ENCODE measurements at places on chromosomes 13 and 19. TPM values are rescaled to one million over a fixed set of nuclear protein-coding genes. Genes with fewer than 3 reads are reported as not detected.

- no peak for DNase-seq
Measured at GRCh38 chr13:23279321-23279720, 98.5 kb downstream of the SGCG start.

- DNase-seq: no peak
Measured at GRCh38 chr13:34555988-34556387, 386.1 kb upstream of the NBEA start.

DNA sequence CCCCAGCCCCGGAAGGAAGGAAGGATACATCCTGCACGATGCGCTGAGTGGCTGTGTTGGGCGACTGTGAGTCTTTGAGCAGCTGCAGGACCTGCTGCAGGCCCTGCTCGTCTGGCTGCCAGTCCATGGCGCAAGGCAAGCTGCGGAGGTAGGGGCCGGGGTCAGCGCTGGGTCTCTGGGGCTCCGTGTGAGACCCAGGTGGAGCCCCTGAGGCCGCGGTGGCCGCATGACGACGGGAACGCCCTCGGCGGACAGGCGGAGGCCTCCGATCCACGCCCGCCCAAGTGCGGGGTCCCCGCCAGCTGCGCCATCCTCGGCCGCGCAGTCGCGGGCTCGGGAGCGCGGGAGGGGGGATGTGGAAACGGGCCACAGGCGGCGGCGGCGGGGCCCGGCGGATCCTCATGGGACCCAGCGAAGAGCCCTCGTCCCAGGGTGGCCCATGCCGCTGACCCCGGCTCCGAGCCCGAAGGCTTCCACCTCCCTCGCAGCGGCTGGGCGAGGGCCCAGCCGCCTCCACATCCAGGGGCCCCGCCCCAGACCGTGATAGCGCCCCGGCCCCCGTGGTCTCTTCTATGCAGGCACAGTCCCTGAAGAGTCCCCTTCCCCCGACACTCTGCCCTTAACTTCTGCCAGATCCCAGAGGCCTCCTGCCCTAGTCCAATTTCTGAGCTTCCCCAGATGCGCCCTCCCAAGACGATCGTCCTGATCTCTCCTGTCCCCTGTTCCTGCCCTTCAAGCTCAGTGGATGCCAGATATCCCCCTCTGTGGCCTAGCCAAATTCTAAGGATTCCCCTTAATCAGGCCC is 2.7 kb downstream of the TNPO2 start:
- DNase-seq: no peak

DNA sequence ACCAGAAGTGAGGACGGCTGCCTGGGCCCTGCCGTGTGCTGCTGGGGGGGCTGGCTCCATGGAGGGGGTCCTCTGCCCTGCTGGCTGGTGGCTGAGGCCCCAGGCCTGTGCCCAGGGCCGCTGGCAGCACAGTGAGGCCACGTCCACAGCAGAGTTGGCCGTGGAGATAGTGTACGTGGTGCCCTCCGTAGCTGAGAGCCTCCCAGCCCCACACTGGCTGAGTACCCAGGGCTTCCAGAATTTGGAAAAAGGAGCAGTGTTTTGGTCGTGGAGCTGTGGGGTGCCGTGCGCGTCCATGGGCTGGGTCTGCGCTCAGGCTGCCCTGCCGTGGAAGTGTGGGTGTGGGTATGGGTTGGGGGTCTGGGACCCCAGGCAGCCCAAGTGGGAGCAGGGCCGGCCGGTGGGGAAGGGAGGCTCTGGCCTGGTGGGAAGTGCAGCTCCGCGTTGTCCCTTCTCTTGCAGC is 5.9 kb downstream of the PTBP1 start:
- DNase-seq: no peak

- no peak for DNase-seq
Measured at GRCh38 chr13:20713751-20714150, 10.3 kb downstream of the IL17D start.

GRCh38 chr13:32663660-32664059 is 77.4 kb downstream of the PDS5B start:
- DNase-seq: no peak

GRCh38 chr13:25171170-25171516 is 945 bp downstream of the AMER2 start:
- no peak for DNase-seq

DNA sequence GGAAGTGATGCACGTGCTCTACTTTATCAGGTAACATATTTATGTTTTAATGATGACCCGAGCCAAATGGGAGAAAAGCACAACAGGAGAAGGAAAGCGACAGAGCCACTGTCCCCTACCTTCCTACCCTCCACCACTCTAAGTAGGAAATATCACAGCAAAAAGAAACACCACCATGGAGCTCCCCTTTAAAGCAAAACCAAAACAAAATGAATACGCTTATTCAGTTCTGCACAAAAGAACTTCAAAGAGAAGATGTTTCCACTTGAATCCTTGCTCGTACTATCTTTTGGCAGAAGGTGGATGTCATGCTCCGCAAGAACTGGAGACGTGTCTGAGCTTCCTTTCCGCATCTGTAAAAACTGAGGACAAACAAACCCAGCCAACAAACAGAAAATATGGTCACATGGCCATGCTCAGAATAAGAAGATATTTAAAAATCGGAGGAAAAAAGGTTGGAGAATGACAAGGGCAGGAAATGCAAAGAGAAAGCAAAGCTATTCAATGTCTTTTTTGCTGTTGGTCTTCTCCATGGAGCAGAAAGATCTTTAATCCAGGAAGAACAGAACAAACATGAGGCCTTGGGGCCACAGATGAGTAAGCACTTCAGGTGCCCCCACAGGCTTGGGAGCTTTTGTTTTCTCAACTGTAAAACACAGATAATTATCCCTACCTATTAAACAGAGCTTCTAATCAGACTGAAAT is 19.5 kb downstream of the N4BP2L1 start:
- DNase-seq: no peak

CEACAM19 gene
- 7.2 TPM for polyA plus RNA-seq

PKN1 gene
- polyA plus RNA-seq: 45.8 TPM

PSPN gene
- polyA plus RNA-seq: 0.71 TPM

FGF22 gene
- 1.1 TPM for polyA plus RNA-seq

PINLYP gene
- 0.37 TPM for polyA plus RNA-seq

RPS5 gene
- polyA plus RNA-seq: 2,123 TPM

CCDC159 gene
- polyA plus RNA-seq: 8.6 TPM

All from A549 (cell line).